ENCODE measurements at places on chromosomes 12 and 14.

DNA sequence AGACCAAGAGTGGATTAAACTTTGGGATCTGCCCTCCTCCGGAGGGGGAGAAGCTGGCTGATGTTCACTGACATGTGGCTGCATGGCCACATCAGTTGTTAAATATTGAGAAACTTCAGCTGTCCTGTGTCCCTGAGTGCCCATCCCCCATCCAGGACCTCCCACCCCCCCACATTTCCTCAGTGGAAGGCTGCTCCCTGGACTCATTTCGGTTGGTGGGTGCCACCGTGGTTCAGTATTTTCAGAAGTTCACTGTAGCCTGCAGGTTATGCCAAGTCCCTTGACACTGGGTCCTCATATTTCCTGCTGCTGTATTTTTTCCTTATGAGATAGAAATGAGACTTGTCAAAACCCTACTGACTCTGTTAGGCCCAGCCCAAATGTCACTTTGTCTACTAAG is 302.4 kb downstream of the CACNA1C start:
- DNase-seq, result no peak

- peak; percentile 48 for DNase-seq
Measured at GRCh38 chr14:93035917-93036651, 79.6 kb downstream of the ITPK1 start.

GRCh38 chr12:40229690-40230651 is 5.2 kb downstream of the LRRK2 start:
- no peak for DNase-seq

- no peak for DNase-seq
Measured at GRCh38 chr12:31029916-31030562, 43.6 kb upstream of the DDX11 start.

DNA sequence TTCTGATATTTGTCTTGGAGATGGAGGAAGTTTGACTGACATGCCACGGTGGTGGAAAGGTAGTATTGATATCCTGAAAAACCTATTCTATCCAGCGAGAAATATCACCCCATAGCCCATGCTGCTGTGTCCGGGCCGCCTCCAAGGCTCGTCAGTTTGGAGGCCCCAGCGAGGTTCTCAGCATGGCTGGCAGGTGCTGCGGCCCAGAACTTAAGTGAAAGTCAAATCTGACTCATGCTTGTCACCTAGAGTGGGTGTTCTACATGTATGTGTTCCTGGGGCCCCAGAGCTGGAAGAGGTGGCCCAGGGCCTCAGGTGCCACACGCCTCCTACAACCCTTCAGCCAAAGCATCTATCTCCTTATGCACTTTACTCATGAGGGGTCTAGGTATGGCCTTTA is 92.9 kb downstream of the GCH1 start:
- no peak for DNase-seq

DNA sequence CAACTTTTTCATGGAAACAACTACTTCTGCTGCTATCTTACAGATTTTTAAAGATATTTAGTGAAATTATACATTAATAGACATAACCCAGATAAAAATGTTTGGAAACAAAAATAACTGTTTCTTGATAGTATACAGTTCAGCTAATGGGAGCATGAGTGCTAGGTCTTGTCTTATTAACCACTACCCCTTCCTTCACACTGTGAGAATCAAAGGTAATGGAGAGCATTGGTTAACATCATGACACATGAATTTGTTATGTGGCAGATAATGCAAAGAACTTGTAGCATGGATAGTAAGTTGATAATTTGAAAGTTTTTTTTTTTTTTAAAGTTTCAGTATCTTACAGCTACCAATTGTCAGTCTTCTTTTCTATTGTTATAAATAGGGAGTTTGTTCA is 44.2 kb downstream of the CCDC91 start:
- DNase-seq, result no peak

DNA sequence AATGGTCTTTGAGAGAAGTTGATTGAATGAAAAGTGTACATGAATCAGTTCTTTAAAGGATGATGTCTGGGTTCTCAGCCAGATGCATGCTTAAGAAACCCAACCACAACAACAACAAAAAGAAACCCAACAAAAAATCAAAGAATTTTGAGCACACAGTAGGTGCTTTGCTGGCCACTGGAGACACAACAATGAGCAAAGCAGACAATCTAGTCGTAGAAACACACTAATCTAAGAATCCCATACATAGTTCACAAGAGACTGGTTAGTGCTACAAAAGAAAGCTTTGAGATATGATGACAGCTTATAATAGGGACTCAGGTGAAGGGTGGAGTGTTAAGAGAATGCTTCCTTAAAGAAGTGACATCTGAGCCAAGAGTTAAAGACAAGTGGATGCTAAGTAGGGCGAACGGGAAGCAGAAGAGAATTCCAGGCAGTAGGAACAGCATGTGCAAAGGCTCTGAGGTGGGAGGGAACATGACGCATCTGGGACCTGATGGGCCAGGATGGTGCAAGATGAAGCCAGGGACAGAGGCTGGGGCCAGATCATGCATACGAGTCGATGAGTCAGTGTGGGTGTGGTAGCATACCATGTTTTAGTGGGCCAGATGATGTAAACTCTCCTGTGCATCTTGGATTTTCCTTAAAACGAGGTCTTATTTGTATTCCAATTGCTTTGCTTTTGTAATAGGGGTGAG is 4.6 kb upstream of the HIP1R start:
- DNase-seq, result no peak

GRCh38 chr12:130537655-130538054 is 178.4 kb downstream of the RIMBP2 start:
- DNase-seq, result no peak

- no peak for DNase-seq
Measured at GRCh38 chr14:99931308-99931707, 133.9 kb upstream of the EVL start.

GRCh38 chr14:68958553-68958952 is 20.5 kb downstream of the ACTN1 start:
- DNase-seq, result peak; percentile 72

Measured in HTR-8/SVneo (cell line).